ENCODE measurements at places on chromosomes 2 and 18. TPM values are rescaled to one million over a fixed set of nuclear protein-coding genes. Genes with fewer than 3 reads are reported as not detected.
A peak's percentile ranks its signal among the peaks of the same experiment; 100 is the strongest.

- DNase-seq, result no peak
Observed at GRCh38 chr2:225270861-225271260, 128.6 kb upstream of the NYAP2 start.

DNA sequence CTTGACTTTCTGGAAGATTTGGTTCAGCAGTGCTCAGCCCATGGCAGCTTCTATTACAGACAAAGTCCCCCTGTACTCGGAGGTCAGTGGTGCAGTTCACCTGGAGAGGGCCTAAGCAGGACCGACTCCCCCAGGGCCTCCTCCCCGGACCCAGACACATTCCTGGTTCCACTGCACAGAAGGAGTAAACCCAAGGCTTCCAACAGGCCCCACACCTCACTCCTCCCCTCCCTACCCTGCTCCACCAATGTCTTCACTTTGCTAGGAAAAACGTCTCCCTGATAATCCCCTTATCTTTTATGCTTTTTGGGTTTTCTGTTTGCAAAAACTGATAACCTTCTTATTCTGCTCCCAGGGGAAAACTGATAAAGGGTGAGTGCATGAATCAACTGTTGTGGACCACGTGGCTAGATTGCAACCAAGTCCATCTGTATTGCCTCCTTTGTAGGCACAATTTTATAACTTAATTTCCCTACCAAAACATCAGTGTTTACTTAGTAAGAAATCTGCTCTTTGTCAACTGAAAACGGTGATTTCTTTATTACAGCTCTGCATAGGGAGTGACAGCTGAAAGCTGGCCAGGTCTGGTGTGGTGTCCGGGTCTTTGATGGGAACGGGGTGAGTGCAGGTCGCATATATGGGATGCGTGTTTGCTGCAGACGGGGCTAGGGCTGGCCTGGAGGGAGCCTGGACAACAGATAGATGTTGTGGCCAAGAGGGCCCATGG lies 202.5 kb downstream of the GLI2 start:
- peak; percentile 14 for DNase-seq

Gene TXNDC9
- 27.9 TPM for total RNA-seq

DNA sequence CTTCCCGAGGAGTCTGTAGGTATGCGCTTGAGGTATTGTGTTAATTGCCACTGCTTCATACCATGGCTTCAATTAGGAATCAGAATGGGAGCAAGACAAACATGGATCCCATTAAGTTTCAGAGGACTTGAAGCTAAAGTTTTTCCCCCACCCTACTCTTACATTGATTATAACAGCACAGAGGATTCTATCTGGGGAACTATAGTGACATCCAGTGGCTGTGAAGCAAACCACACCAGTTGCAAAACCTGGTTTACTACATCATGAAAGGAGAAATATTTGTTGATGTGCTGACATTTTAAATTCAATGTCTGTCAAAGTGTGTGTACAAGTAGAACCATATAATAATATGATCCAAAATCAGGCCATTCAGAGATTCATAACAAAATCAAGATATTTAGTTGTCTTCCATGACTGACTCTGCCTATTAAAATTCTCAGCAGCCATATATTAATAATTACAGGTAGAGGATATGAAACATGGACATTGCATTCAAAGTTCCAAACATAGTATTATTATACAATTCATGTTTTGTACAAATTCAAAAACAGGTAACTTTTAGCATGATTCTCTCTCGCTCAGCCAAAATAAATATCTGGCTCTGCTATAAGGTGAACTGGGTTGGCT lies 82.9 kb downstream of the GRB14 start:
- DNase-seq, result no peak

- no peak for DNase-seq
Observed at GRCh38 chr2:118202707-118203303, 114.5 kb downstream of the INSIG2 start.

DNA sequence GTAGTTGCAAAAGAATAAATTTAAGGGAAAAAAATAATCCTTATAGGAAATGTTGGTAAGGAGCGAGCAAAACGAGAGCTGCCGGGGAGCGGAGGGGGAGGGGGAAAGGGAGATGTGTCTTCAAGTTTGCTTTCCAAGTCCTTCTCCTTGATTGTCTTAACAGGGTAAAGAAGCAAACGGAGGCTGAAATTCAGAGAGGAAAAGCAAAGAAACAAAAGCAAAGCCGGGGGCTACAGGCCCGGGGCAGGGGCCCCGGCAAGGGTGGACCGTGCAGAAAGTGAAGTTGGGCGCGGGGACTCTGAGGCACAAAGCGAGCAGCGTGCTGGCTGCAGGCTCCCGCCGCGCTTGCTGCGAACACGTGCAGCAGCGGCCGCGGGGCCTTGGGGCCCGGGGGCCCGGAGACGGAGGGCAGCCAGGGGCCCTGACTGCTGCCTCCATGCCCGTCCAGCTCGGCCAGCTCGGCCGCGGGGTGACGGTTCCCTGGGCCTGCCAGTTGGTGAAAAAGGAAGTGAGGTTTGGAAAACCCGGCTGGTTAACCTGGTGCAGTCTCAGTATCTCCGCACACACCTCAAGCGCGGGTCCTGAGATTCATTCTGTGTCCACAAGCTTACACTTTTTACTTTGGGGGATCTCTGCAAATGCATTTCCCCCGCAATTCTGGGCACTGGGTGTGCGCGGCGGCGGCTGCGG lies 4.1 kb downstream of the BCL11A start:
- no peak for DNase-seq

DNA sequence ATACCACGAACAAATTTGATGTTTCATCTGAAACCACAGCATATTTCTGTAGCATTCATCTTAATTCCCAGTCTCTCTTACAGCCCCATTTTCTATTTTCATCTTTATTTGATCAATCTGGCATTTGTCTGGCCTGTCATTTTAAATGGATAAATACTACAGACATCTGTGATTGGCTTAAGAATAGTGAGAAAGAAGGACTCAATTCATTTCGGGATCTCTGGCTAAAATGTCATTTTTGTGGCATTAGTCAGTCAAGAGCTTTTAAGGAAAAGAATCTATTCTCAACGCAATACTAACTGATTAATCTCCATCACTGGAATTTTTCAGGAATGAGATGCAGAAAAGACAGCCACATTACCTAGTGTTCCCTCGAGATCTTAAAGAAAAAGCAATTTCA lies 585.9 kb downstream of the IRS1 start:
- no peak for DNase-seq

Data from left colon (tissue), 2 donors.